BJ (cell line): ENCODE measurements at places on chromosomes 4 and X.
A peak's percentile ranks its signal among the peaks of the same experiment; 100 is the strongest.

DNA sequence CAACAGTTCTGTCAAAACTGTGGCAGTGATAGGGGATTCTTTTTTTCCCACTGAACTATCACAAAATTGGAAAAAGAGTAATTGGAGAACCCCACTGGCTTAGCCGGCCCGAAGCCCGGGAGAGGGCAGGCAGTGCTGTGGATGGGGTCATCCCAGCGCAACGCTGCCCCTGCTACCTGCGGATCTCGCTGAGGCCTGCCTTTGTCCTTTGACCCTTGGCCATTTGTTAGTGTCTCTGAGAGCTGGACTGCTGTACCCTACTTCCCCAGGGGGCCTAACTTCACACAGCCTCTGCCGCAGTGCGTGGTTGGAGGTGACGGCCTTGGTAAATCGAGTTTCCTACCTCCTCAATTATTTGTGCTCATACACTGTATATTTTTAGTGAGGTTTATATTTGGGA is 43.0 kb upstream of the MSANTD1 start:
- no peak for DNase-seq

- no peak for DNase-seq
These were observed 160.6 kb downstream of the EFNB1 start for GRCh38 chrX:68989456-68989855.

- DNase-seq, result no peak
These were observed 149.2 kb downstream of the STK32B start for GRCh38 chr4:5200513-5200912.

DNA sequence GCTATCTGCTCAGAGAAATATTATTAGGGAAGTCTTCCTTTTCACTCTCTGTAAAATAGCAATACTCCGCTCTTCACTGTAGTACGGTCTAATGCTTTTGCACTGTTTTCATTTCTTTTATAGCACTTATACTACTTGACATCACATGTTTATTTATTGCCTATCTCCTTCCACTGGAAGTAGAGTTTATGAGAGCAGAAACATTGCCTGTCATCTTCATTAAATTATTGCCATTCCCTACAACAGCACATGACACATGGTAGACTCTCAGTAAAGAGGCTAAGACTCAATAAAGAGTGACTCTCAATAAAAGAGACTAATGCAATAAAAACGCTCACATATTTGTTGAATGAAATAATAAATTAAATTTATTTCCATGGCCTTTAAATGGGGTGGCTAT is 241.3 kb upstream of the MAGEC2 start:
- DNase-seq, result no peak

DNA sequence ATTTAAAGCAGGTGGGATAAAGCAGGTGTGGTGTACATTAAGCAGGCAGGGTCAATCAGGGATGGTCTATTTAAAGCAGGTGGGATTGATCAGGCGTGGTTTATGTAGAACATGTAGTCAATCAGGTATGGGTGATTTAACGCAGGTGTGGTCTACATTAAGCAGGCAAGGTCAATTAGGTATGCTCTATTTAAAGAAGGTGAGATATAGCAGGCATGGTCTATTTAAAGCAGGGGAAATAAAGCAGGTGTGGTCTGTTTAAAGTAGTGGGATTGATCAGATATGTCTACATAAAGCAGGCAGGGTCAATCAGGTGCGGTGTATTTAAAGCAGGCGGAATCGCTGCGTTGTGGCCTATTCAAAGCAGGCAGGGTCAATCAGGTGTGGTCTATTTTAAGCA is 88.6 kb upstream of the MXRA5 start:
- DNase-seq, result no peak

- DNase-seq, result peak; percentile 41
These were observed 74.4 kb downstream of the SORCS2 start for GRCh38 chr4:7266525-7267292.

DNA sequence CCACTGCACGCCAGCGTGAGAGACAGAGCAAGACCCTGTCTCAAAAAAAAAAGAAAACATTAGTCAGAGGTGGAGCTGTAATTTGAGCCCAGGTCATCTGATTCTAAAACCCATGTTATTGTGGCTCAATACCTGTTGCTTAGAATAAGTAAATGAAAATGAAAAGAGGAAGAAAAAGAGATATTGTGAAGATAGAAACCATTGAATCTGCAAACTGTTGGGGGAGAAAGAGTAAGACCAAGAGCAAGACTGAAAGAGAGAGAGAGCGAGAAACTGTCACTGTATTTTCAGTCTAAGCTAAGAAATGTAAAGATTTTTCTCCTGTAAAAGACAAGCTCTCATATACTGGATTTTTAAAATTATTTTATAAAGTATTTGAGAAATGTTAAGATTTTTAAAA is 9.7 kb upstream of the IGSF1 start:
- DNase-seq, result no peak

DNA sequence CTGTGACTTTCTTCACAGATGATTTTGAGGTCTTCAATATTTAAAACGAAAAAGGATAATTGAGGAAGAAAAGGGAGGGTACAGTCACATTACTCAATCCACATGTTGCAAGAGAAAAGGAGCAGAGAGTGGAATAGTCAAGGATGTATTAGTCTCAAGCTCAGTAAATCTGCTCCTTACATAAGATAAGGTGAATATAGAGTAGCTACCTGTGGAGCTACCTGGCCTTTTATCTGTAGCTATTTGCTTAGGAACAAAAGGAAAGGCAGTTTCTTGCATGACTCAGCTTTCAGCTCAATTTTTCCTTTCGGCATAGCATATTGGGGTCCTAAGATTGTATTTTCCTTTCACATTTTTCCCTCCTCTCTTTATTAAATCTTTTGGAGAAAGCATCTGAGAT is 26.3 kb upstream of the ACTRT1 start:
- no peak for DNase-seq

- no peak for DNase-seq
These were observed 26.1 kb downstream of the GK start for GRCh38 chrX:30679369-30679768.

- DNase-seq, result no peak
These were observed 9.7 kb upstream of the CHRDL1 start for GRCh38 chrX:110805303-110805702.

DNA sequence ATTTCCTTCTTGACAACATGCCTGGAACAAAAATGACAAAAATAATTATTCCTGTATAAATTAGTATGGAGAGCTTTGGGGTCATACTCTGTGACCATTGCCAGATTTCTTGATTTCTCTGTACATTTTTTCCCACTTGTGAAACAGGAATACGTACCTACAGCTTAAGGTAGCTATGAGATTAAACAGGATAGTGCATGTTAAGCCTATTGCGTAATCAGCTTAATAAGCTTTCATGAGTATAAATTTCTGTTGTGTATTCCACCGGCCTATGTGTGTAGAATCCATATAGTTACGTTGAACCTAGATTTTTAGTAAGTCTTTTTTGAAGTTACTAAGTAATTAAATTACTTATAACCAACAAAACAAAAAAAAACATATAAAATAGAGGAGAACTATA is 334.9 kb downstream of the DCTD start:
- DNase-seq, result no peak

DNA sequence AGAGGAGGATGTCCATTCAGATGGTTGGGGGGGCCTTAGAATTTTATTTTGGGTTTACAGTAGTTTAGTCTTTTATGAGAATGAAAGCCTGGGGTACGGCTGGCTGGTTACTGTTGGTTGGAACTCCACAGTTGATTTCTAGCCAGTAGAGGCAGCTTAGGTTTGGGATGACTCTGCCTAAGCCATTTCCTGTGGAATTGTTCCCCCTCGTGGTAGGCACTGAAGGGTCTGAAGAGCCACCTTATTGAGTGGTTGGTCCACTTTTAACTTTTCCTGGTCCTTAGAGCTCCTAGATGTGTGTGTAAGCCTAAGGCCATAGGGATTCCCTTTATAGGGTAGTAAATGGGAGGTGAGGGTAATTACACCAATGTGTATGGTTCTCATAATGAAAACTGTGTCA is 19.7 kb downstream of the SPIN3 start:
- no peak for DNase-seq

- no peak for DNase-seq
These were observed 983.7 kb upstream of the PABPC4L start for GRCh38 chr4:135185256-135185655.

- no peak for DNase-seq
These were observed 76.8 kb upstream of the CPEB2 start for GRCh38 chr4:14925471-14925870.

DNA sequence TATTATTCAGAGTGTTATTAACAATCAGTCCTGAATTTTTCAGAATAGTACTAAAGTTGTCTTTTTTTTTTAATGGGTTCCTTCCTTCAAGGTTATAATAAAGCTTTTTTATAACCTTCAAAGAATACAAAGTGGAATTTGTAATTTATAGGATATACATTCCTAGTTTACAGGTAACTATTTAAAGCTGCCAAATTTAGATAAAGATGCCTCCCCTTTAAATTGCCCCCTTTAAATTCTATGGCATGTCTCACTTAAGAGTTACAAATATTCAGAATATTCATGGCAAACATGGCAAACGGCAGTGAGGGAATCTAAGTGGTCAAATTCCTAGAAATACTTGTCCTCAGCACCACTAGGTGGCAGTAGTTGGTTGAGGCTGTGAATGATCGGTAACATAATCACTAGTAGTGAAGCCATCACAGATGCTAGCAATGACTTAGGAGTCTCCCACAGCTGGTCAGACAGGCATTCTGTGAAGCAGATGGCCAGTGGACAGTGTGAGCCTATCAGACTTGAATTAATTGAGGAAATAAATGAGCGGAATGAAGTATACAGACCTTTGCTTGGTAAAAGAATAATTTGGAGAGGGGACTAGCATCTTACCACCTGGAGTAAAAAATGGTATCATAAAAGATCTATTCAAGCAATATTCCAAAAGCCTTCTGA is 86.4 kb downstream of the CBR4 start:
- peak; percentile 33 for DNase-seq

DNA sequence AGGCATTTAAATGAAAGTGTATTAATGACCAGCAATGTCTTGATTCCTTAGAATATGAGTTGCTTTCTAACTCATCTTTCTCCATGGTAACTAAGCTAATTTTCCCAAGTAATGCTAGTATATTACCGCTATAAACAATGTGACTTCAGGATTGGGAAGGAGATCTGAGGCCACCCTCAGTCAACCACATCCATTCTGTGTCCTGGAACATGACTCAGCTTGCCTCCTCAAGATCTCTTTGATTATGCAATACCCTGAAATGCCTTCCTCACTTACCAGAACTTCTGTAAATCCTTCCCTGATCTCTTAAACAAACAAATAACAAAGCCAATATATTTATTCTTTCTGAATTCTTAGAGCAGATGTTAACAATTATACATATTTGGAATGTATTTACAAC is 1495.5 kb downstream of the PCDH18 start:
- DNase-seq, result no peak

DNA sequence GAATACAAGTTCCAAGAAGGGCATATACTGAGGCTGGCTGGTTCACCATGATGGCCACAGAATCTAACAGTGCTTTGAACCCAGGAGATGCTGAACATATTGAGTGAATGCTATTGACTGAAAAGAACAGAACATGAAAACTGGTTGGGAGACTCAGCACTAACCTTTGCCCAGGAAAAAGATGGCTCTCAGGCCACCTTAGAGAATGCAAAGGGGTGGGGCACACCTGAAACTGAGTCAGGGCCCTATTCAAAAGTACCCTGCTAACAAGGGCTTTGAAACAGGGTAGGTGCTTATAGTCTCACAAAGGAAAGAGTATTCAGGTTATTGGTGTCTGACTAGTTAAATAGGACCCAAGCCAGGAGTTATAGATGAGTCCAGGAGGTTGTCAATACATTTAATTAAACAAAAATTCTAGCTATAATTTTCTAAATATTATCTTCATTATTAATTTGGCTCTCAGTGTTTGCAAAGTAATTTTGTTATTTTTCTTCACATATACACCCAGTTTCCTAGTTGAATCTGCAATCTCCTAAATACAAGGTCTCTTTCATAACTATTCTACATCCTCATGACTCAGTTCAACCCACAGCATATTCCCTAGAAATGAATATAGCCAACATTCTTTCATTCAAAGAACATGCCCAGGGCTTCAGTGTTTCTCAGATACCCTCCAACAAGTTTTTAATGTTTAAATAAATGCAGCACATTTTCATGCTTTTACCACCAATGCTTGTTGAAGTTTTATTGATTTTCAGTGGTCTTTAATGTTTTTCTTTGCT is 144.2 kb upstream of the RAPGEF2 start:
- no peak for DNase-seq

DNA sequence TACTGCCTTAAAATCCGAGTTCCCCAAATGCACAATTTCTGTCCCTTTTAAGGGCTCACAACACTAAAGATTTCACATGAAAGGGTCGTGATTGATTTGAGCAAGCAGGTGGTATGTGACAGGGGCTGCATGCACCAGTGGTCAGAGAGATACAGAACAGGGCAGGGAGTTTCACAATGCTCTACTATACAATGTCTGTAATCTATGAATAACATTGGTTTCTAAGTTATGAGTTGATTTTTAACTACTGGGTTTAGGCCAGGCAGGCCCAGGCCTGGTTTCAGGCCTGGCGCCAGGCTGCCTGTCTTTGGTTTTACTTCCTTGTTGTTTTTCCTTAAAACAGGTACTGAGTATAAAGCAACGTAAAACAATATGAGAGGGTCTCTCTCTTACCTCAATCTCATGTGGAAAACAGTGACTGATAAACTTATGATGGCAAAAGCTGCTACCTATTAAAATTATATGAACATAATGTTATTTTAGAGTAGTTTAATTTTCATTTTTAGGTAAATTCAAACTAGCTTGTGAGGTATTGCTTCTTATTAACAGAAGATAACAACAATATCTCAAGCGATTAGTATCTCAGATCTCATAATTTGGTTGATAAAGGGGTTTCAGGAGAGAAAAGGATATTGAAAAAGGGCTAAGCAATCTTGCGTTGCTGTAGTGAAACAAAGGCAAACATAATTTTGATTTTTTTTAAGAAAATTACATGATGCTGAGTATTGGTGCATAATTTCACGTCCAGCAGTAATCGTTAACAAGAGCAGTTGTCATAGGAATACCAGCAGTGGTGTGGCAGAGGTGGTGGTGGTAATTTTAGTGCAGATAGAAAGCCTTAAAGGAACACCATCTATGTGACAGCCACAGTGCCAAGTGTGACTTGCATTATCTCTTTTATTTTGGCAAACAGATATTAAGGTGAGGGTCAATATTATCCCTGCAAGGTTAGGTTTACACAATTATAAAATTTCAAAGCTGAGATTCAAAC is 944.4 kb upstream of the GRID2 start:
- no peak for DNase-seq

- DNase-seq, result no peak
These were observed 845.2 kb downstream of the PCDH18 start for GRCh38 chr4:136687118-136687517.
